ENCODE measurements at places on chromosomes 1 and 21.

DNA sequence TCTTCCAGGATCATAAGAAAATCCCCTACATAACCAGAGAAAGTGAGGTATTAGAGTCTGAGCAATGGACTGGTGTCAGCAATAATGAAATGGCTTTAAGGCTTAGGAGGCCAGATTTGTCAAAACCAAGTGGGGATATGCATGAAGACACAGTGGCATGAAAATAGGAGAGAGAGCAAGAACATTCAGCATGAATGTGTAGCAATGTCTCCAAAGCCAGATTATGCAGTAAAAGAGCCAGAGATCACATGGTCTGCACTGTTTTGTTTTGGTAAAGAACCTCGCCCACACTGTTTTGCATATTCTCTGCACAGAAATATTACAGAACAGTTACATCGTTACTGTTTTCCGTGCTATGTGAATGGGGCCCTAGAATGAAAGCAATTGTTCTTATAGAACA, 589.4 kb downstream of the PLPP3 start:
- no peak for DNase-seq

- DNase-seq: no peak
Observed at GRCh38 chr1:197399755-197400521, 131.9 kb downstream of the CRB1 start.

DNA sequence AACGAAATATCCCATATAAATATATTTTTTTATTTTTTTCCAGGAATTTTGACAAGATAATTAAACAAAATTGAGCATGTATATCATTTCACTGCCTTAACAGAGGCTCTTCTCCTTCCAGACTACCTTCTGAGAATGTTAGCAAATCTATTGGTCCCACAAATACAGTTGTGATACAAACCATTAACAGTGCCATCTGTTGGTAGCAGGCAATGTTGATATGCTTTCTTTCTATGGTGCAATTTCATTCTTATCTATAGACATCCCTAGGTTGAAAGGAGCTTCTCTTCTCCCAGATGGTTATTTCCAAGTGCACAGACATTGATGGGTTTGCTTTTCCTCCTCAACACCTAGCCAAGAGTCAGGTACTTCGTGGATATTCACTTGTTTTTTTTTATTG, 303.6 kb downstream of the USH2A start:
- no peak for DNase-seq

DNA sequence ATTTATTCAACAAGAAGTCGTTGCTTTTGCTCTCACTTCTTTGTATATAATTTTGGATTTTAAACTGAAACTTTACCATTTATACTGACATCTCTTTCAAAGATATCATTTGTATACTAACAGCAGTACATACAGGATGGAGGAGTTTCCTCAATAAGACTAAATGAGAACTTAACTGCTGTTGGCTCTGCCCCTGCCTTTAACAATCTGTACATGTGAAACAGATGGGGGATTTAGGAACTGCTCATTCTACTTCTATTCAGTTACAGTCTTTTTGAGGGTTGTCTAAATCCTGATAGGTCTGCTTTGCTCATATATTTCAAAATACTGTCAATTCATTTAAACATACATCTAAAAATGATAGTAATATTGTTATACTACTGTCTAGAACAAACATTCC, 663.2 kb downstream of the ADGRL2 start:
- no peak for DNase-seq

GRCh38 chr1:196075621-196076020, 532.6 kb downstream of the KCNT2 start:
- DNase-seq: no peak

DNA sequence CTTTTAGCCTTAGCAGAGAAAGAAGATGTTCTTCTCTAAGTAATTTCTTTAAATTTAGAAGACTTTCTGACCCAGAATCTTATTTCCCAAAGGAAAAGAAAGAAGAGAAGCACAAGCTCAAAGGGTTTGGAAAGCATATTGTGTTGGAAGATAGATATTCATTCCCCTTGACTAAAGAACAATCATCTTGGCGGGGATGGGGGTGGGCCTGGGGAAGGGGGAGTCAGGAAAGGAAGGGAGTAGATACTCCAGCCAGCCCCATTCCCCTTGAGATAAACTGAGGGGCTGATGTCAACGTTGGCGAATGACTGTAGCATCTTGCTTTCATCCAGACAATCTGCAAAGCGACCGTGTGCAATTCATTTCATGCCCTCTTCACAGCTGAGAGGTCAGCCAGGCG, 66.5 kb upstream of the SIPA1L2 start:
- DNase-seq: no peak

DNA sequence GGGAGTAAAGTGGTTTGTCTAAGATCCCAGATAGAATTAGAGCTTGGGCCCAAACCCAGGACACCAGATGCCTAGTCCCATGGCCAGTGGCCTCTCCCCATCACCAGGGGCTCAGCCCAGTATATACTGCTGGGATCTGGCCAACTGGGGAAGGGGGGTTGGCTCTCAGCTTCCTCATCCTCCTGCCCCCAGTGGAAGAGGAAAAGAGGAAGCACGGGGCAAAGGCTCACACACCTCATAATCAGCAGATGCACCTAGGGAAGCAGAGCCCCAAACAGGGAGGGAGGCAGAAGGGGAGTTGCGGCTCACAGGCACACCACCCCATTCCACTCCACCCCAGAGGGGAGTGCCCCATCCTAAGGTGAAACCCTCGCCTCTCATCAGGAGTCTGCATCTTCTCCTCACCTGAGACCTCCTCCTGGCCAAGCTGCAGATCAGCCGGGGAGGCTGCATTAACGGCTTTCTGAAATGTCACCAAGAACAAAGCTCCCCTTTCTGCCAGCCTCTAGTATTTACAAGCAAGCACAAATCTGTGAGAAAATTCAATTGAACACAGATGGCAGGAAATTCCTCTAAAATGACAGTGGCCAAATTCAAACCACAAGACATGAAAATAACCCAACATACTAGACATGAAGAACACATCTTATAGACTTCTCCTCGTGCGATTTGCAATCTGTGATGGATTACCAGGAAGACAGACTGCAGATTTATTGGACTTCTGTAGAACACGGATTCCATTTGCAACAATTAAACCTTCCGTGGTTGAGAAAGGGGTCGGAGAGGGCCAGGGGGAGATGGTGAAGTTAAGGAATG, 82.8 kb downstream of the GLIS1 start:
- DNase-seq: no peak

DNA sequence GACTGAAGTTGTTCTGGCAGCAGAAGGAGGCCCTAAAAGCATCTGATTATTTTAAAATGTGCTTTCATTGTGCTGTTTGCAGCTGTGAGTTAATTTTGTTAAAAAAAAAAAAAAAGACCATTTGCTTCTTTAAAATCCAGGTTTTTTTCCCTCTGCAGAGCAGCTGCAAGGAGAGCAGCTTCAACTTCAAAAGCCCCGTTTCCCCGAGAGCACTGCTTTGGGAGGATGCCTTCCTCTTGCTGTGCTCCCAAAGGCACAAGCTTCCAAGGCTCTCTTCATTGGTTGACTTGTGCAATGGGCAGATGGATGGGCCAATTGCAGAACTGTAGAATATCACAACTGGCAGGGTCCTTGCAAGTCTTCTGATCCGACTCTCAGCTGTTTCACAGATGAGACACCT, 459.2 kb upstream of the PKN2 start:
- DNase-seq: no peak

DNA sequence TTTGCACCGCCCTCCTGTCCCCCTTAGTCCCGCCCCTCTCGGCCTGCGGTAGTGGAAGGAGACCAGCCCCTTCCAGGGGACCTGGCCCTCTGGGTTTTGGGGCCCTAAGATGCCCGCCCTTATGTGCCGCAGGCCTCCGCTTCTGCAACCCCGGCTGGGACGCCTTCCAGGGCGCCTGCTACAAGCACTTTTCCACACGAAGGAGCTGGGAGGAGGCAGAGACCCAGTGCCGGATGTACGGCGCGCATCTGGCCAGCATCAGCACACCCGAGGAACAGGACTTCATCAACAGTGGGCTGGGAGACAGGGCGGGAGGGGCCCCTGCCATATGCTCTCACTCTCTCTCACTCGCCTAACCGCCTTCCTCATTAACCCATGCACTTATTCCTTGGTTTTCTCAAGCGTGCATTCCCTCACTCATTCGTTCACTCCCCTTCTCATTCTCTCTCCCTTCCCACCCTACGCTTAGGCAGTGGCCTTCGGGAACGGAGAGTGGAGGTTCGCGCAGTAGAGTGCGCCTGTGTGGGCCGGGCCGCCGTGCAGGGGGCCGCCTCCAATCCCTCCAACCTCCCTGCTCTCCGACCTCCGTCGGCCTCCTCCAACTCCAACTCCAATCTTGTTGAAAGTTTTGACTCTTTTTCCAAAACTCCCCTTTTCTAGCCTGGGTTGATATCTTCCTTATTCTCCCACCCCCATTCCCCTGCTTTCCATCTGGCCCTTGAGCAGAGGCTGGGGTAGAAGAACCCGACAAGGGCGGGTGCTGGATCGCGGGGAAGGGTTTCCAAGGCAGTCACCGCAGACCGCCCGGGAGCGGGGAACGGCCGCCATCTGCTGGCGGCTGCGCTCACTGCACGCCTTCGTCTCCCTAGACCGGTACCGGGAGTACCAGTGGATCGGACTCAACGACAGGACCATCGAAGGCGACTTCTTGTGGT, 15.2 kb downstream of the BCAN start:
- DNase-seq: peak; percentile 55

DNA sequence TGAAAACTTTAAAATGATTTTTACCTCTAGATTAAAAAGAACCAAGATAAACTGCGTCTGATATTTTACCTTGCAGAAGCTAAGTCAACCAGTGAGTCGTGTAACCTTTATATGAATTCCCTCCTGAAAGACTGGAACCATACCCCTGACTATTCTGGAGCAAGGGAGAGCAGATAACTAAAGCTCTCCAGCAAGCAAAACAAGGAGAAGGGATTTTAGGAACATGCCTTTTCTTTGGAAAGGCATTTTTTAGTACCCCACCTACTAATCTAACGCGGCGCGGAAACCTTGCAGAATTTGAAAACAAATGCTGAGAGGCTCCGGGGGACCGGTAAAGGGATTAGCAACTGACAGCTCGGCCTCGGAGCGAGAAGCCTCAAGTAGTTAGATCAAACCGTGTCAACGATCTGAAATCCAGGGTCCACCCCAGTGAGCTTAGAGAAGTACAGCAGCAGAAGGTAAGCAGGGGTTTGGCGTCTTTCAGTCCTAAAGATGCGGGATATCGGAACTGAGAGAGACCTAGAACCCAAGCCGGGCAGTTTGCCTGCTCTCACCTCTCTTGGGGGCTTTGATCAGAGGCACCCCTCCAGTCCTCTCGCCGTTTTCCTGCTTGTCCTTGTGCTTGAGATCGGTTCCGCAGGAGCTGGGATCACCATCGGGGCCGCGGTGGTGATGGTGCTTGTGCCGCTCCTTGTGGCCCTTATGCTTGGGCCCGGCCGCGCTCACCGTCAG, 954 bp downstream of the RSBN1 start:
- peak; percentile 47 for DNase-seq

- no peak for DNase-seq
Observed at GRCh38 chr1:116775116-116775752, 21.0 kb downstream of the CD2 start.

DNA sequence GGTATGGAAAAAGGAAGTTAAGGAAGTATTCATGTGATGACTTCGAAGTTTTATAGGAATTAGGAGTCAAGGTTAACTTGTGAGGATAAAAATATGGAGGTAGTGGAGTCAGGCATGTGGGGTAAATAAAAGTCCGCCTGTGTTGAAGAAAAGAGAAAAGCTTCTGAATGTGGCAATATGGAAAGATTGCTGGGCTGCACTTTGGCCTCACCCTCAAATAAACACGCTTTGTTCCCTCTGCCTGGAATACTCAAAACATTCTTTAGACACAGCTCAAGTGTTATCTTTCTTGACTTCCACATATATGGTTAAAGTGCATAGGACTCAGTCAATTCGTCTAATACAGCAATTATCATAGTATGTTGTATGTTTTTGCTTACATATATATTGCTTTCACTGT, 137.7 kb downstream of the PLA2G4A start:
- DNase-seq: no peak

DNA sequence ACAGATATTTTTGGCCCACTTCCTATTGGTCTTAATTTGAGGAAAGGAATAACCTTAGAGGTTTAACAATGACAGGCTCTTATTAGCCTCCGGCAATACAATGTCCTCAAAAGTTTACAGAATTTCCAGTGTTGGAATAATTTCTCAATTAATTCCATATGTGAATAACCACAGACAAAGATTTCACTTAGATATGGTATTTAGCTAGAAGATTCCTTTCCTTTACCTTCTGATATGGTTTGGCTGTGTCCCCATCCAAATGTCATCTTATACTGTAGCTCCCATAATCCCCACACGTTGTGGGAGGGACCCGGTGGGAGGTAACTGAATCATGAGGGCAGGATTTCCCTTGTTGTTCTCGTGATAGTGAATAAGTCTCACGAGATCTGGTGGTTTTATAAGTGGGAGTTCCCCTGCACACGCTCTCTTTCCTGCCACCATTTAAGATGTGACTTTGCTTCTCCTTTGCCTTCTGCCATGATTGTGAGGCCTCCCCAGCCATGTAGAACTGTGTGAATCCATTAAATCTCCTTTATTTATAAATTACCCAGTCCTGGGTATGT, 54.9 kb upstream of the RGS7 start:
- DNase-seq: no peak

GRCh38 chr1:208601561-208601960, 357.4 kb upstream of the PLXNA2 start:
- no peak for DNase-seq

DNA sequence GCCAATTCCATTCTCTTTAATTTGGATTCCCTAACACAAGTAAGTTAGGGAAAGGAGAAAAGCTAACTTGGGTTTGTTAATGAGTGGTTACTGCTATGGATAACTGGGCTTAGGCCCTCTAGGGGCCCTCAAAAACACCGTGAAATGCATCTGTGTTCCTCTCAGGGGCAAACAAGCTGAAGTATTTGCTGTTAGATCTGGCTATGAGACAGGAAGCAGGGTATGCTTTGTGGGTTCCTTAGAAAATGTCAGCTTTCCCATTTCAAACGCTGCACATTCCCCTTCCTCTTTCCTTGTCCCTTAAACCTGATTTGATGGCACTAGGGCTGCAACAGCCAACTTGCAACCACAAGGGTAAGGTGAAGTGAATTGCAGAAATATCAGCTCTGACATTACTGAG, 5.7 kb upstream of the CAP1 start:
- DNase-seq: no peak

DNA sequence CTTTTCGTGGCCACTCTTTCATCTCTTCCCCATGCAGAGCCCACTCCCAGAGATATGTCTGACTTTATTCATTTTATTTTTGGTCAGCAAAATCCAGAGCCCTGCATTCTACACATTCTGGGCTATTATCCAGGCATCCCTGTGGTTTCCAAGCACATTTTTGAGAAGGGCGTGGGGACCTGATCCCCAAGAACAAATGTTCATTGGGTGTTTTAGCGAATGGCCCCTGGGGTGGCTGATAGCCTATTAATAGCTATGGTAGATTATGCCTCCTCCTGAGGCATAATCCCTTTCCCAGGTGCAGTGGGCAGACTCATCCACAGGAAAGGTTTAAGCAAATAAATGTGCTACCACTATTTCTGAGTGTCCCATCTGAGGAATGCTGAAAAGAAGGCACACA, 511.8 kb upstream of the USP24 start:
- no peak for DNase-seq

Data from amygdala (tissue), 56 donors.